CD4-positive, alpha-beta memory T cell (primary cell): ENCODE measurements at places on chromosomes 6 and 20.

DNA sequence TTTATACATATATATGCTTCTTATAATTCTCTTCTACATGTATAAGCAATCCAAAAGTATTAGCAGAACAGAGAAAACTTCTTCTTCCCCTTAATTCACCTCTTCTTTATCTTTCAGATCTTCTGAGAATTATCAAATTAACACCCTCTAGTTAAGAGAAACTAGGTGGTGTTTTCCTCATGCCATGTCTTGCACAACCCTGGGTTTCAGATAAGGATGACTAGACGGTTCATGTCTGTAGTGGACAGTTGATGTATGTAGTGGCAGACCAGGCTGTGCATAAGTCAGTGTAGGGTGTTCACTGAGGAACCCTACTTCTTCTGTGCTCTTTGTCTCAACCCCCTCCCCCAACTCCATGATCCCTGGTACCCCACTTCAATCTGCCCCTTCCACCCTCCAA, 187.3 kb downstream of the SAMD5 start:
- DNase-seq, result no peak

DNA sequence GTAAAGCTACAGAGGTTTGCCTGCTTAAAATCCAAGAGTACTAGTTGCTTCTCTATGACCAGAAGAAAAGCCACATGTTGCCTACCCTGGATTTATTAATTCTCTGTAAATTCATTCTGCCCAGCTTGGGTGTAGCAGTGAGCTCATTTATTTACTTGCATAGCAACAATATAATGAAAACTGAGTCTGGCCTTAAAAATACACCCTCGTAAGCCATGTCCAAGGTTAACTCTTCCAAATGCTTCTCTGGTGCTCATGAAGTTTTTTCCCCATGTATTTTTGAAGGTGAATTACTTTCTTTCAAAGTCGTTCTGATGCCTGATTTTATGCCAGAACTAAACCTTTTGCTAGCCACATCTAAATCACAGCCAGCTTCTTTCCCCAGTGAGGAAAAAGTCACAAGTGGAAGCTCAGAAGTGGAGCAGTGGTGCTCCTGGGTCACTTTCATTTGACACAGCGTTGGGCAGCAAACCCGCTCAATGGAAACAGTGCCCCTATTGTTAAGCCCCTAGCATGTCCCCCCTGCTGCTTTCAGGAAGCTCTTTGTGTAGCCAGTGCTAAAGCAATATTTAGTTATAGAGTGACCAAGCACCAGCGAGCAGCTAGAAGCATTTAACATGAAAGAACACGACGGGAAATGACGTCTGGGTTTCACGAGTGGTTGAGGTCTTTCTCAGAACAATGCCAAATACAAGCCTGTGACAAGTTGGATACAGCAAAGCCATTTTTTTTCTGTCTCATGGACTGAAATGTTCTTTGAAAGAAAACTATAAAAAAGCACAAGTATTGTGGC, 29.8 kb downstream of the NEDD9 start:
- peak; percentile 21 for DNase-seq

DNA sequence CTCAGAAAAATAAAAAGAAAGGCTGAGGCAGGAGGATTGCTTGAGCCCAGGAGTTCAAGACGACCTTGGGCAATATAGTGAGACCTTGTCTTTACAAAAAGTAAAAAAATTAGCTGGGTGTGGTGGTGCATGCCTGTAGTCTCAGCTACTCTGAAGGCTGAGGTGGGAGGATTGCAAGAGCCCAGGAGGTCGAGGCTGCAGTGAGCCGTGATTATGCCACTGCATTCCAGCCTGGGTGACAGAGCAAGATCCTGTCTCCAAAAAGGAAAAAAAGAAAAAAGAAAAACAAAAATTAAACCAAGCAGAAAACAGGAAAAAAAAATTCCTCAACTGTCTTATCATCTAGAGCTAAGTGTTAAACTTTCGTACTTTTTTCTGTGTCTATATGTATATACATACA, 12.4 kb upstream of the SRSF3 start:
- DNase-seq, result no peak

- no peak for DNase-seq
Observed at GRCh38 chr6:31172973-31173384, 2.5 kb upstream of the POU5F1 start.
